Ovary (tissue), 10 donors: ENCODE measurements at places on chromosomes 5 and 9.
A peak's percentile ranks its signal among the peaks of the same experiment; 100 is the strongest.

GRCh38 chr5:128135286-128135685 is 51.7 kb downstream of the SLC12A2 start:
- no peak for DNase-seq

DNA sequence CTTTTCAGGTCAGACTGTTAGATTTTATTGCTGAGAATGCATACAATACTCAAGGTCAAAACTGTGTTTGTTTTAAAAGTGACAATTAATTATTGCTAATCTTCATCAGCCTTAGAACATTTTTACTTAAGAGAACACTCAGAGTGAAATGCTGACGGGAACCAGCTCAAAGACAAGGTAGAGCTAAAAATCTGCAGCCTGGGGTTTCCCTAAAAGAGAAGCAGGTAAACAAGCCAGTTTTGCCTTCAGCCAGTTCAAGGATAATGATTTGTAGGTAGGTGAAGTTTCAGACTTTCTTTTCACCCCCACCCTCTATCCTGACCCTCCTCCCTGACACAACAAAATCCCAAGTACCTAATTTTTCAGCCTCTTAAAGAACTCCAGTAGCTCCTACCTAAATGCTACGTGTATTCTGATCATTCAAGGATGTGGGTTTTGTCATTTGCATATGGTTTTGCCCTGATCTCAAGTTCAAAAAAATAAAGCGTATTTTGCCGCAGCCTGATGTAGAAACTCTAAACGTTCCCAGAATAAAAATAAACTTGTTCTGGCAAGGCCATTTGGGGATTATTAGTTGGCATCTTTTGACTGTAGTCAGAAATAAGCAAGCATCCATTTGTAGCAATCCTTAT is 407.2 kb downstream of the EFNA5 start:
- DNase-seq = no peak

DNA sequence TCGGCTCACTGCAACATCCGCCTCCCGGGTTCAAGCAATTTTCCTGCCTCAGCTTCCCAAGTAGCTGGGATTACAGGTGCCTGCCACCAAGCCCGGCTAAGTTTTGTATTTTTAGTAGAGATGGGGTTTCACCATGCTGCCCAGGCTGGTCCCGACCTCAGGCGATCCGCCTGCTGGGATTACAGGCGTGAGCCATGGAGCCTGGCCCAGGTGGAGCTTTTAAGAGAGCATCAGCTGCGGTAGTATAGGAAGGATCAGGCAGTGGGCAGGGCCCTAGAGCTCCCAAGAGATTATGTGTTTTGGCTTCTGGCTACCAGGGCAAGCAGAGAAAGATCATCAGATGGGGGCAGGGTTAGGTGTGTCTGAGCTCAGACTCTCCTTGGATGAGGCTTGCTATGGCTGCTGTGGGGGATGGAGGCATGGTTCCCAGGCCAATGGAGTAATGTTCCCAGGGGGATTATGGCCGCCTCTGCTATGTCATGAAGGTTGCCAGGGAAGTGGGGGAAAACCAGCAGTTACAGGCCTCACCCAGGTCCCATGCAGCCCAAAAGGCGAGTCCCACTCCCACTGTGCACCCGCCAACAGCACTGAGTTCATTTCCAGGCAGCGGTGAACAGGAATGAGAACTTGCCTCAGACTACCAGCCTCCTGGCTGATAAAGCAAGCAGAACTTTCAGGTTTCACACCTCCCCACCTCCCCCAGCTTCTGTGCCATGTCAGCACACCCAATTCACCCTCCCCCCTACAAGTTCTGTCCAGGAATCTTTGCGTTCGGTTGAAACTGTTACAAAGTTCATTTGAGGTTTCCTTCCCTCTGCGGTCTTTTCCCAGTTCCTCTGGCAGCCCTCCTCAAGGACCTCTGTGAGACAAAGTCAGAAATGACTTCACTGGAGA is 507.6 kb downstream of the SPATA31D1 start:
- DNase-seq = no peak

- no peak for DNase-seq
Measured at GRCh38 chr5:129768735-129769134, 20.8 kb downstream of the MINAR2 start.

DNA sequence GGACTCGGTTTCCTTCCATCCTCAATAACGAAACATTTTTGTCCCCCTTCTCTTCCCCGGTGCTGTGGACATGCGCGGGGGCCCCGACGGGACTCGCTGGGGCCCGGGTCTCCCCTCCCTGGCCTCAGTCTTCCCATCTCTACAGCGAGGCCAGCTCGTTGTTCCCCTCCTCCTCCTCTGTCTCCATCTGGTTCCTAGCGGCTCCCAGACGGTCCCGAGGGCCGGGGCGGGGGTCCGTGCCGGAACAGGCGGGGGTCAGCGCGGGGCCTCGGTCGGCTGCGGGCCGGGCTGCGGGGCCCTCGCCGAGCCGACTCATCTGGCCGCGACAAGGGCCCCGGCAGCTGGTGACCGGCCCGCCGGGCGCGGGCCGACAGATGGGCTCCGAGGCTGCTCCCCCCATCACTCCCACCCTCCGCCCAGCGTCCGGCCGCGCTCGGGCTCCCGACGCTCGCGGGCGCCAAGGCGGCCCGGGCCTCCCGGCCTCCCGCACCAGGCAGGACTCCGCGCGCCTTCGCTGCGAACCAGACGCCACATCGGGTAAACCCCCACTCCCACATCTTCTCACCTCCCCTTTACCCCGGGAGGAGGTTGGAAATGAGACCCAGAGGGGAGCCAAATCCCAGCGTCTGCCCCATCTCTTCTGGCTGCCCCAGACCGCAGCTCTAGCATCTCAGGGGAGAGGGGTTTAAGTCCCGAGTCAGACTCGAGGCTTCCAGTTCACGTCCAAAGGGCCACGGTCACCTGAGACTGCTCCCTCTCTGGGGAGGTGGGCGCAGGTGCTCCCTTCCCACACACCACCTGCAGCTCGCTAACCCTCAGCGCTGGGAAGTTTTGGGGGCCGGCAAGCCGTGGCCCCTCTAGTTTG is 8.1 kb downstream of the BARHL1 start:
- DNase-seq = no peak

- no peak for DNase-seq
Measured at GRCh38 chr9:14547245-14548060, 145.8 kb downstream of the ZDHHC21 start.

GRCh38 chr9:19642256-19642655 is 146.6 kb downstream of the SLC24A2 start:
- DNase-seq = no peak

- DNase-seq = no peak
Measured at GRCh38 chr5:172635038-172635437, 6.0 kb upstream of the NEURL1B start.

DNA sequence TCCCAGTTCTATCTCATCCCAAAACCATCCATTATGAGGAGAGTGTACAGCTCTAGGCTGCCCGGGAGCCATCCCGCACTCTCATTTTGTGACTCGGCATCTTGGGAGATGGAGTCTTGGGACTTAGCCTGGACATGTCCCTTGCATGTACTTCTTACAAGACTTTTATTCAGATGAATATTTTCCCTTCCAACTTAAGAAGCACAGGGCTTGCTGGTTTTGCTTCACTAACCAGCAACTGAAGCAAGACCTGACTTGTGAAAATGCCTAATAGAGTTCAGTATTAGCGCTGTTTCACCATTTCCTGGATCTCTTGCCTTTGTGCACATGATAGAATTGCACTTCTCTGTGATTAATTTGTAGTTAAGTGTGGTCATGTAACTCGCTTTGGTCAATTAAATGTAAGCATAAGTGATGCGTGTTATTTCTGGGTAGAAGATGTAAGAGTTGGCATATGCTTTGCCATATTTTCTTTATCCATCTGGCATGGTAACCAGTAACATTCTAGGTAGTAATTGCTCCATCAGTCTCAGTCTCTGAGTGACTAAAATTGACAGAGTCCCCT is 55.8 kb downstream of the PDCD1LG2 start:
- DNase-seq = no peak

DNA sequence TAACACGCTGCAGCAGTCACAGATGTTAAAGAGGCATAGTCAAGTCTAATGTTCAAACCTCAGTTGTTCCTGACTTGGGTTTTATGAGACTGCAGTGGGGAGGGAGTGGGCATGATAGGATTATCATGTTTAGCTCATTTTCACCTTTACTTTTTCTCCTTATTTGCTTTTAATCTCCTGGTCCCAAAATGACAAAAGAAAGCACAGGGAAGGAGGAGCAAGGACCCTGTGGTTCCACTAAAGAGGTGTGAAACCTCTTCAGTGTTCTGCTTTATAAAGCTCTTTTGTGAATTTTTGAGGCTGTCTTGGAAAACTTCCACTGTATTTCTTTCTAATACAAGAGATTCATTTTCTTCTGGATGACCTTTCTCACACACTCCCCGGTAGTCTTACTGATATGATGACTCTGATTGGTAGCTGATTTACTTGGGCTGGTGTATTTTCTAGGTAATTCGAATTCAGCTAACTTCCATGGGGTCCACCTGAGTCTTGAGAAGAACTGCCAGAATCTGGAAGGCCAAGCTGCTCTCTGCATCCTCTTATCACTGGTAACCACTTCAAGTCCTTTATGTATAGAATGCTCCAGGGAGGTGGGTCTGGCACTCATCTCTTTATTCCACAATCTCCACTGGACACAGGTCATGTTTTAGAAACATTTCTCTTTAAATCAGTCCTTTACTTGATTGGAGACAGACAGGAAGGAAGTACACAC is 1364.4 kb upstream of the CDH9 start:
- no peak for DNase-seq

GRCh38 chr9:137264067-137264466 is 8.9 kb downstream of the NELFB start:
- no peak for DNase-seq

DNA sequence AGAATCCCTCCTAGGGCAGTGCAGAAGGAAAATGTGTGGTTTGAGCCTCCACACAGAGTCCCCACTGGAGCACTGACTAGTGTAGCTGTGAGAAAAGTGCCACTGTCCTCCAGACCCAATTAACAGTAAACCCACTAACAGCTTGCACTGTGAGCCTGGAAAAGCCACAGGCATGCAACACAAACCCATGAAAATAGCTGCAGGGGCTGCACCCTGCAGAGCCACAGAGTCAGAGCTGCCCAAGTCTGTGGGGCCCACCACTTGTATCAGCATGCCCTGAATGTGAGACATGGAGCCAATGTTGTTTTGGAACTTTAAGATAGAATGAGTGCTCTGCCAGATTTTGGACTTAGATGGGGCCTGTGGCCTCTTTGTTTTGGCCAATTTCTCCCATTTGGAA is 119.8 kb upstream of the CDH9 start:
- no peak for DNase-seq

- DNase-seq = peak; percentile 33
Measured at GRCh38 chr9:84315278-84315877, 25.2 kb downstream of the SLC28A3 start.
